ENCODE measurements at places on chromosomes 7 and 10.

DNA sequence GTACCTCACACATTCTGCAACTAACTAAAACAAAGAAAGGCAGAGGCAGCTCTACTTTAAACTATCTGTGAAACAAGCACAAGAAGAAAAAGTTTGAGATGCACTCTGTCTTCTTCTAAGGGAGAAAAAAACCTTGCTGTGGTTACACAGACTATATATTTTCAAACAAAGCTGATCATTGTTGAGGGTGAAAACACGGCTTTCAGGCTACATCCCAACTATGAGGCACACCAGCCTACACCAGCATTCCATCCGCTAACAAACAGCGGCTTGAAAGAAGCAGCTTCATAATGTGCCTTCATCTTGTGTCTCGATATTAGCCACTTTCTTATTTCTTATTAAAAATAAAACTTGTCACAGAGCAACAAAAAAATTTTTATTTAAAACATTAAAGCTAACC is 79.1 kb downstream of the USP6NL start:
- no peak for DNase-seq

DNA sequence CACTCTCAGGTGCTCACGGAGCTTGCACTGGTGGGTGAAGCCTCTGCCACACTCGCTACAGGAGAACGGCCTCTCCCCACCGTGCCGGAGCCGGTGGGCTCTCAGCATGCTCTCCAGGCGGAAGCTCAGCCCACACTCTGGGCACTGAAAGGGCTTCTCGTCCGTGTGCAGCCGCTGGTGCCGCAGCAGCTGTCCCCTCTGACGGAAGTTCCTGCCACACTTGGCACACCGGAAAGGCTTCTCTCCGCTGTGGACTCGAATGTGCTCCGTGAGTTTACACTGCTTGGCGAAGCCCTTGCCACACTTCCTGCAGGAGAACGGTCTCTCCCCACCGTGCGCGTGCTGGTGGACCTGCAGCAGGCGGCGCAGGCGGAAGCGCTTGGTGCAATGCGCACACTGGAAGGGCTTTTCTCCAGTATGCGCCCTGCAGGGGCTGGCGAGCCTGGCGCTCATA is 19.3 kb downstream of the ZNF786 start:
- DNase-seq: no peak

DNA sequence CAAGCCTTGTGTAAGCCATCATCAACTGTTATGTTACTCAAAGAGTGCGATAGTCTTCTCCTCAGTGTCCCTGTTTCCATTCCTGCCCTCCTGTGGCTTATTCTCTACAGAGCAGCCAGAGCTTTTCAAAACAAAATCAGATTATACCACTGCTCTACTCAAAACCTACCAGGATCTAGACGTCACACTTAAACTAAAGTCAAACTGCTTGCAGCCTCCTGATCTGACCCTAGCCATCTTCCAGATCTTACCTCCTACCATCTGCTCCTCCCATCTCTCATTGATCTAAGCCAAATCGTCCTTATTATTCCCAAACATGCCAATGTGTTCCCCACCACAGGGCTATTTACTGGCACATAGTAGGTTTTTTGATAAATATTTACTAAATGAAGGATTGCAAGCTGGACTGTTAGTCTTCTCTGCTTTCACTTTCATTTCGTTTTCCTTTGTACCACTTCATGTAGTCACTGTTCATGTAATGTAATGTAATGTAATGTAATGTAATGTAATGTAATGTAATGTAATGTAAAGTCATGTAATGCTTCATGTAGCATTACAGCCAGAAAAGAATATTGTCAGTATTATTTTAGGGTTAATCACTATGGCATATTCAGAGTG is 116.1 kb downstream of the GPR37 start:
- DNase-seq: no peak

- no peak for DNase-seq
Measured at GRCh38 chr7:8422177-8422576, 11.2 kb upstream of the NXPH1 start.

GRCh38 chr7:78072201-78072590 is 273.6 kb downstream of the PHTF2 start:
- DNase-seq: no peak

DNA sequence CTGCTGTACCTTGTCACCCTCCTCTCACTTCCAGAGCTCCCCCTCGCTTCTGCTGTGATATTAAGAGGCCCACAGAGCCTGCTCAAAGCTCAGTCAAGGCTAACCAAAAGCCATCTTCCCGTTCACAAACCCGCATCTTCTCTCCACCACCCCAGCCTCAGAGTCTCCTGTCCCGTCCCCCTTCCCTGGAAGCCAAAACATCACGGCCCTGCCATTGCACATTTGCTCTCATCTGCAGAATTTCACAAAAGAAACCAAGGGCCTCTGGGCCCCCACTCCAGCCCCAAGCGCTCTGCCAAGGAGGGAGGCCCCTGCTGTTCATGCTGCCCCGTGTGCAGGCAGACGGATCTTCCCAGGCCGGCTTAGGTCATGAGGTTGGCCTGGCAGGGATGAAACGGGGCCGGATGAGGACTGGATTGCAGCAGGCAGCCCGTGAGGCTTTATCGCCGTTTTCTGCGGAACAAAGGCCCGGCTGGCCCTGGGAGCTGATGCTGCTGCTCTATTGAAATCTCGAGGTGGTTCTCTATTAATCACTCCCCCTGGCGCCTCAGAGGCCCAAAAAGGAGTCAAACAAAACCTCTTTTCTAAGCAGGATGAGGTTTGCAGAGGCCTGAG is 31.6 kb upstream of the FOXK1 start:
- DNase-seq: no peak

GRCh38 chr7:101781439-101781838 is 36.0 kb upstream of the CUX1 start:
- DNase-seq: no peak

DNA sequence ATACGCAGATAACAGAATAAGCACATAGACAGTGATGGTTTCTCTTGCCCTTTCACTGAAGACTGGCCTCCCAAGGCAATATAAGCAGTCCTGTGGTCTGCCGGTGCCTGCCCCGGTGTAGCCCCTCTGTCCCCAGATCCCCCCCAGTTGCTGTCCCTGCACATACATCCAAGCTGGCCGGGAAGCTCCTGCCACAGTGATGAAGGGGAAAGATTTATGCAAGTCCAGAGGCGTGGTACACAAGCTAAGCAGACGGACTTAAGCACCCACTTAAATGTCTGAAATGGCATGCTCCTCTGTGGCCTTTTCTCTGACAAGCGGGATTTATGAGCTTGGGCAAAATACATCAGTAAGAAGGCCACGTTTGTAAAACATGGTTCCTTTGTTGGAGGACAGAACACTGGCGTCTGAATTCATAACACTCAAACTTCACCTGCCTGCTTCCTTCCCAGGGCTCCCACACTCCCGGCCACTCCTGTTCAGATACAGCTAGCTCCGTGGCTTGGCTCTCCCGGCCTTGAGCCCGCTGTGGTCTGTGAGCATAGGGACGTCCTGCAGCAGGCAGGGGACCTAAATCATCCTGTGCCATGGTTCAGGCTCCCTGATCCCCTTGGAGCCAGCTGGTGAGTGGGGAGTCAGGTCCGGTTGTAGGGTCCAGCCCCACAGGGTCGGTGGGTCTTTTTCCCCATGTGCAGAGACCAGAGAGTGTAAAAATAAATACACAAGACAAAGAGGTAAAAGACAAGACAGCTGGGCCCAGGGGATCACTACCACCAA is 61.7 kb upstream of the PPP2R2D start:
- no peak for DNase-seq

- no peak for DNase-seq
Measured at GRCh38 chr7:49780953-49781352, 7.5 kb downstream of the VWC2 start.

DNA sequence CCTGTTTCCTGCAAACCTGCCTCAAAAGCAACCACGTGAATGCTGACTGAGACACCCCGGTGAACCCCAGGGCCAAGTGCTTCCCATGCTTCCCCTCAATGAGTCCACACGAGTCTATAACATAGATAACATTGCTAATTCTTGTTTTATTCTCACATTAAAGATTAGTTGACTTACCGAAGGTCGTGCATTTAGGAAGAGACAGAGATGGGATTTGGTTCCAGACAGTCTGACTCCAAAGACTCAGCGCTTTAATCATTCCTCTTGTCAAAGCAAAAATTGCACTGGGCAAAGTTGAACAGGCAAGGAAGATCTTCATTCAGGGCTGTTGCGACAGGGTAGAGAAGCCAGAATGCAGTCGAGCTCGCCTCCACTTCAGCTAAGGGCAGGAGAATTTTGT is 435.6 kb upstream of the C7orf33 start:
- no peak for DNase-seq

- no peak for DNase-seq
Measured at GRCh38 chr7:112523871-112524270, 43.1 kb downstream of the LSMEM1 start.

DNA sequence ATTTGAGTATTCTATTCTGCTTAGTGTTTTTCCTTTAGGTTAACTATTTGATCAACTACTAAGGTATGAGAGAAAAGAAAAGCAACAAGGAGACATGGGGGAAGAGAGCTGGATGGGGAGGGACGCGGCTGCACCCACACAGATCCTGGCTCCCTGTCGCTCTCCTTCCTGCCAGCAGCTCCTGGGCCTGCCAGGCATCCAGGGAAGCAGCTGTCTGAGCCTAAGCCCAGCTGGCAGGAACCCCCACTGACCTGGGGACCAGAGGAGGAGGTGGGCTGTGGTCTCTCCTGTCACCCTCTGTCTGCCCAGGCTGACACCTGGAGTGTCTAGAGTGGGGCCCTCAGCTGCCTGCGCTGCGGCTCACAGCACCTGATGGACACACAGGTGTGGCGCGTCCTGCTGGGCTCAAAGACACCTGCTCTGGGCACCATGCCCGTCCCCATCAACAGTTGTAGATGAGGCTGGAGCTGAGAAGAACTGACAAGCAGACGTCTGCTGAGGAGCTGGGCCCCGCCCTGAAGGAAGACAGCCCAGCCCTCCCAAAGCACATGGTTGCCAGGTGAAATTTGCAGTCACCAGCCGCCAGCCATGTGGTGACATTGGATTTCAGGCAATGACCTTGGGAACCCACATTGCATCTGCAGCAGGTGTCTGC is 207.9 kb downstream of the PLXNA4 start:
- DNase-seq: no peak

DNA sequence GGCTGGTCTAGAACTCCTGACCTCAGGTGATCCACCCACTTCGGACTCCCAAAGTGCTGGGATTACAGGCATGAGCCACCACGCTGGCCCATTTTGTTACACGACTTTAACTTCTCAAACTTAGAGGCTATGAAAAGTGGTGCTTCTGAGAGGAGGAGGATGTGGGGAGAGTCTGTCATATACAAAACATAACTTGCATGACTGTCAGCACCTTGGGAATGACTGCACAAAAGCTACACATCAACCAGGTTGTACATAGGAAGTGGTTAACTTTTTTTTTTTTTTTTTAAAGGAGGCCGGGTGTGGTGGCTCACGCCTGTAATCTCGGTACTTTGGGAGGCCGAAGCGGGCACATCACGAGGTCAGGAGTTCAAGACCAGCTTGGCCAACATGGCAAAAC is 43.4 kb upstream of the GSDME start:
- DNase-seq: no peak

DNA sequence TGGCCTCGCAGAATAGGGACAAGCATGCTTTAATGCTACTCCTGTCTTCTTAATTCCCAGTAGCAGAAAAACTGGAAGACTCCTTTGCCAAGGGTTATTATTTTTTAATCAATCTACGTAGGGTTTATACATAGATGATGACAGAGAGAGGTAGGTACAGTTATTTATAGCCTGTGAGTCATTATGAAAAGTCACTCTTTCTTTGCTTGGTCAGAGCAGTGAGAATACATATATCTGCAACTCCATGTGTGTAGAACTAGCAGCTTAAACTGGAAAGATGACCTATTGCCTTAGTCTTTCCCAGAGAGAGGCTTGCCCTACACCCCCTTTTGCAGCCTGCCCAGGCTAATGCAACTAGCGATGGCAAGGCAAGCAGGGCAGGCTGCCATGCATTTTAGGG is 1050.6 kb downstream of the NRG3 start:
- no peak for DNase-seq

DNA sequence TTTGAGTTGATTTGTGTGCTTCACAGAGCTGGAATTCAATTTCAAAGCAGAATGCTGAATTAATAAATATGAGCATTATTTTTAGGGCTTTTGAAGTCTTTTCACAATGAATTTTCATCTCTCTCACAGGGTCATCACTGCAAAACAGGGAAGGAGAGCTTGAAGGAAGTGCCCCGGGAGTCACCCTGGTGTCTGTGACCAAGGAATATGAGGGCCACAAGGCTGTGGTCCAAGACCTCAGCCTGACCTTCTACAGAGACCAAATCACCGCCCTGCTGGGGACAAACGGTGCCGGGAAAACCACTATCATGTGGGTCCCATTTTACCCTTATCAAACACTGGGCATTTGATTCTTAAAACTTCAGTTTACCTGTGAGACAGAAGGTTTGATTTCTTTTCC is 217.7 kb downstream of the ABCA13 start:
- DNase-seq: no peak

DNA sequence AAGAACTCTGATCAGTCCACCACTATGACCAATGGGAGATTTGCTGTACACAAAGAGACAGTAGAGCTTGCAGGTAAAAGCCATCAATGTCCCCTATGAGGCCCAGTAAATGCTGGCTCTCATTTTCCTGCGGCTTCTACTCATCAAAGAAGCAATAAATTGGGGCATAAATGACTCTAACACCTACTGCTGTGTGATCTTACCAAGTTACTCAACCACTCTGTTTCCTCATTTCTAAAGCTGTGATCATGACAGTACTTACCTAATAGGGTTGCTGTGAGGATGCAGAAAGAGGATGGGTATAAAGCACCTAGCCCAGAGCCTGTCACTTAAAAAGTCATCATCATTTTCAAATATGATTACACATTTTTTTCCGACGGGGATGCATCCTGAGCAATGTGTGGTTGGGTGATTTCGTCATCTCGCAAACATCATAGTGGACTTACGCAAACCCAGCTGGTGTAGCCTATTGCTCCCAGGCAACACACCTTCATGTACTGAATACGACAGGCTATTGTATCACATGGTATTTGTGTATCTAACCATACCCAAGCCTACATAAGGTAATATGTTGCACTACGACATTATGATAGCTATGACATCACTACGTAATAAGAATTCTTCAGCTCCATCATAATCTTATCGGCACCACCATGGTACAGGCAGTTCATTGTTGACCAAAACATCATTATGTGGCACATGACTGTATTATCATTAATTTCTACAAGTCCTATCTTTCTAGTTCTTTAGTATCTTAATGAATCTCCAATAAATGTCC is 7.1 kb upstream of the MGMT start:
- DNase-seq: no peak

DNA sequence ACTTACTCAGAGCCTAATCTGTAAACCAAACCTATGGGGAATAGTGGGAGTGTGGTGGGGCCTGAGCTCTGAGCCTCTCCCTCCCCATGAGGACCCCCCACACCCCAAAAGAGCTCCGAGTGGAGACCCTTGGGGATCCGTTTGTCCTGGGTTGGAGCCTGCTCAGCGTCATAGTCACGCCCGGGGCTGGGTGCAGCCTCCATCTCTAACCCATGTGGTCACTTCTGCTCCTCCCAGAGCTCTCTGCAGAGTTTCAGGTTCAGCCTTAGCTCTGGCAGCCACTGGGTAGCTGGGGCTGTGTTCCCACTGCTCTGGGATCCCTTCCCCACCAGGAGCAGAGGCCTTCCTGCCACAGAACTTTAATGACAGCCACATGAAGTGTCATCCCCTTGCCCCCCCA is 25.9 kb downstream of the PFKFB3 start:
- no peak for DNase-seq

- DNase-seq: no peak
Measured at GRCh38 chr10:75410132-75411005, 8.8 kb upstream of the ZNF503 start.

GRCh38 chr10:88226071-88226659 is 357.0 kb downstream of the RNLS start:
- DNase-seq: no peak

- no peak for DNase-seq
Measured at GRCh38 chr10:93917821-93918220, 24.0 kb downstream of the SLC35G1 start.

Measured in naive B cell (primary cell).